CD4-positive, alpha-beta T cell treated with Interleukin-4 for 1 hour (primary cell): ENCODE measurements at places on chromosomes 2 and 18.

GRCh38 chr2:173719471-173719870 is 245.7 kb downstream of the SP3 start:
- DNase-seq: no peak

GRCh38 chr2:96100893-96101304 is 15.5 kb downstream of the ADRA2B start:
- no peak for DNase-seq

DNA sequence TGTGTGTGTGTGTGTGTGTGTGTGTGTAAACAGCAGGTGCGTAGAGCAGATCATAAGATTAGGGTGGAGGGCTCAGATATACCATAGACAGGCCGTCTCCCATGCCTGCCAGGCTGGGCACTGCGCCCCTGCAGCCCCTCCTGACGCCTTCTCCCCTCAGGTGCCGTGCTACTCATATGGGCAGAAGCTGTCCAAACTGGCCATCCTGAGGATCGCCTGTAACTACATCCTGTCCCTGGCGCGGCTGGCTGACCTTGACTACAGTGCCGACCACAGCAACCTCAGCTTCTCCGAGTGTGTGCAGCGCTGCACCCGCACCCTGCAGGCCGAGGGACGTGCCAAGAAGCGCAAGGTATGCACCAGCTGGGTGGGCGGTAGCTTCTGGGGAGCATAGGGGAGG is 10.0 kb downstream of the ATOH8 start:
- no peak for DNase-seq

DNA sequence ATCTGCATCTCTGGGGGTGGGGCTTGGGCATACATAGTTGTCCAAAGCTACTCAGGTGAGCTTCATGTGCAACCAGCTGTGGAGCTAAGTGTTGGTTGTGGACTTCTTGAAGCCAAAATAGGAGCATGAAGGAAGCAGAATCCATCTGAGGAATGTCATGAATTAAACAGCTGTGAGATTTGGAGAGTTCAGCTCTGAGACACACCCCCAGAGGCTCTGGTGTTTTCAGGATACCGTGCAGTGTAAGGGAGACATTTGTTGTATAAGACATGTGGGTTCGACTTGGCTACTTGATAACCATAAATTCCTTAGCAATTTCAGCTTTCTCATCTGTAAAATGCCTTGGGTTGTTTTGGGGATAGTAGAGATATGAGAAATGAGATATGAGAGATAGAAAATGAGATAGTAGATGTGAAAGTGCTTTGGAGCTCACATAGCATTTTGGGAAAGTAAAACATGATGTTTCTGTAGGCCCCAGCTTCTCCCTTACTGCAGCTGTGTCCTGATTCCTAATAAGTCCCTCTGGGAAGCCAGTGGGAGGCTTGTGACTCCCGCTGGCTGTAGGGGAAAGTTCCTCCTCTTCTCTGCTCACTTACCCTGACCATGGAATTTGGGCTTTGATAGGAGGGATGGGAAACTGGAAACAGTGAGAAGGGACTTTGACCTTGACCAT is 50.0 kb downstream of the DPYSL5 start:
- DNase-seq: no peak

- DNase-seq: no peak
These were observed 83.5 kb upstream of the SKOR2 start for GRCh38 chr18:47334966-47335365.
